Esophagus squamous epithelium (tissue), 5 donors: ENCODE measurements at places on chromosomes 2 and 18. TPM values are rescaled to one million over a fixed set of nuclear protein-coding genes. Genes with fewer than 3 reads are reported as not detected.

GRCh38 chr2:198731842-198732399 lies 725.8 kb downstream of the SATB2 start:
- no peak for DNase-seq

GRCh38 chr2:234725528-234726264 lies 226.1 kb upstream of the SH3BP4 start:
- no peak for DNase-seq

GRCh38 chr2:240898731-240899467 lies 2.9 kb upstream of the MAB21L4 start:
- DNase-seq: no peak

GRCh38 chr2:60064687-60065389 lies 488.6 kb downstream of the BCL11A start:
- DNase-seq: no peak

Gene TXNDC9
- total RNA-seq: 48.8 TPM

Gene TMEM37
- 3.1 TPM for total RNA-seq

DNA sequence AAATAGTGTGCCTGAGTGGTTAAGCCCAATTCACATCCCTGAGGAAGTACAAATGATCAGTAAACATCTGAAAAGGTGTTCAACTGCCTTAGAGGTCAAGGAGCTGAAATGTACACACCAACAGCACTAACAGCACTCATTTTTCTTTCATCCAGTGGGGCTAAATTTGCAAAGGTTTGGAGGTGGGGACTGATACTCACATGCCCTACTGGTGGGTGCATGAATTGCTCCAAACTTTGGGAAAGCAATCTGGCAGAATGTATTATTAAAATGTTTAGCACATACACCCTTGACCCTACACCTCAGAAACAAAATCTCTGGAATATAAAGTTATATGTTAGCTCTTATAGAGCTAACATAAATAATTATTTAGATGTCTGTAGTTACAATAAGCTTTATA lies 19.0 kb upstream of the FAM178B start:
- DNase-seq: no peak
